ENCODE measurements at places on chromosomes 12 and 14. TPM values are rescaled to one million over a fixed set of nuclear protein-coding genes. Genes with fewer than 3 reads are reported as not detected.

DNA sequence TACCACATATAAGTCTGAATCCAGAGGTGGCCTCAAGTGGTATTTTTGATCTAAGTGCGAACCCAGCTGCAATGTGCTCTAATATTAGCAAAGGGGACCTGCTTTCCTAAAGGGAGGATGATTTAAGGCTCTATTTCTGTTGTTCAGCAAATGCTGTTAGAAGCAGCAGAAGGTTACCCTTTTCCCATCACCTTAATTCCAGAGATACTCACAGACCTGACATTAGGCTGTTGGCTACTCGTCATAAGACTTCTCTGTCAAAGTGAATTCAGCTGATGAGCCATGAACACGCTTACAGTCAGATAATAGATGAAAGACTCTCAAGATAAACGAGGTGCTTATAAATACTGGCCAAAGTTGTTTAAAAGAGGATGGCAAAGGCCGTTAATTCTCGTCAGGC is 308.7 kb upstream of the DDHD1 start:
- no peak overlapping the region for H3K4me3 ChIP-seq
- no peak for DNase-seq
- no peaks in the 10 kb centered on the region for H3K36me3 ChIP-seq
- no peak overlapping the region for H3K27ac ChIP-seq
- peaks cover 27% of the 10 kb centered on the region for H3K4me1 ChIP-seq

DNA sequence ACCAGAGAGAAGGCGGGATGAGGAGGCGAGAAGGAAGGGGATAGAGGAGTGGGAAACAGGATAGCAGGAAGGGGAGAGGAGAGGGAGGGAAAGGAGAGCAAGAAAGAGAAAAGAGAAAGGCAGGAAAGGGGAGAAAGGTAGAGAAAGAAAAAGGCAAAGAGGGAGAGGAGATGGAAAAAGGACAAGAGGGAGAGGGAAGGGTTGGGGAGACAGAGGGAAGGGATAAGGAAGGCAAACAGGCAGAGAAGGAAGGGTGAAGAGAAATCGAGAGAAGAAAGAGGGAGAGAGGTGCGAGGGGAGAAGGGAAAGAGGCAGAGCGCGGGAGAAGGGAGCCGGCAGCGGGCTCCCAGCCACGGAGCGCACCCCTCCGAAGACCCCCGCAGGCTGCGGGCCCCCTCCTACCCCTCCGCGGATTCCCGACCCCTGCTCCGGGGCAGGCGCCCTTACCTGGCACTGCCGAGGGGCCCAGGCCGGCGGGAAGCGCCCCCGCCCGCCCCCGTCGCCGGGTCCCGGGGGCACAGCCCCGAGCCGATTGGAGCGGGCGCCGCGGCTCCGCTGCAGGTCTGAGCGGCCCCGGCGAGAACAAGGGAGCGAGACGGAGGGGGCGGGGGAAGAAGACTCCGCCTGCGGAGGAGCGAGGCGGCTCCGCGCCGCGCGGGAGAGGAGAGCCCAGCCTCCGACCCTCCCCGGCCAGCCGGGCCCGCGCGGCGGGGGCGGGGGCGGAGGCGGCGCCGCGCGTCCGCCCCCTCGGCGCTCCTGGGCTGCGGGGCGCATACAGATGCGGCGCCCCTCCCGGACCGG is at the start of gene CDH24:
Gene CDH24 (minus strand): TSS at position 565 of the 801 bp plus-strand sequence. CDS start 1,787 bp downstream, outside the sequence.
- DNase-seq = peak; percentile 75
- peaks cover 17% of the 10 kb centered on the region for H3K36me3 ChIP-seq
- H3K4me3 ChIP-seq = peak within 1 kb of the TSS; percentile 85

GRCh38 chr12:89187507-89187906 is 164.8 kb downstream of the DUSP6 start:
- no peaks in the 10 kb centered on the region for H3K27me3 ChIP-seq
- no peak overlapping the region for H3K4me3 ChIP-seq
- DNase-seq = no peak
- H3K27ac ChIP-seq = no peak overlapping the region

DNA sequence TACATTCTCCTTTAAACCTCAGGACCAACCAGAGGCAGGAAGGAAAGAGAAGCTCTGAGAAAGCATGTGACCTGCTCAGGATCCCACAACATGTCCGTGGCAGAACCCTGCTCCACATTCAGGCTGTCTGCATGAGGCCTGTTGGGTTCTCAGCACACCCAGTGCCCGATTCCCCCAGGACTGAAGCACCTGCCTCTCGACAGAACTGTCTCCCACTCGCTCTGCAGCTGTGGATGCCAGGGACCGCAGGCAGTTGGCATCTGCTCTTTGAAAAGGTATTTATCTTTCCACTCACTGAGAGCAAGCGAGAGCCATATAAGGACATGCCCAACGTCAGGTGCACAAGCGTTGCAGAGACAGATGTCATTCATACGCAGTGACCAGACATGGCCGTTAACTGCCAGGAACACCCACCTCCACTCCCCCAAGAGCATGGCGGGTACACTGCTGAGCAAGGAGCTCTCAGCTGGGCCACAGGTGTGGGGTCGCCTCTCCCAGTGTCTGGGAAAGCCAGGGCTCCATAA is 18.9 kb downstream of the PITPNM2 start:
- H3K27ac ChIP-seq = no peak overlapping the region
- no peaks in the 10 kb centered on the region for H3K36me3 ChIP-seq
- H3K4me1 ChIP-seq = peaks cover 31% of the 10 kb centered on the region
- no peak overlapping the region for H3K4me3 ChIP-seq

The TSHR gene
- not detected for total RNA-seq

DNA sequence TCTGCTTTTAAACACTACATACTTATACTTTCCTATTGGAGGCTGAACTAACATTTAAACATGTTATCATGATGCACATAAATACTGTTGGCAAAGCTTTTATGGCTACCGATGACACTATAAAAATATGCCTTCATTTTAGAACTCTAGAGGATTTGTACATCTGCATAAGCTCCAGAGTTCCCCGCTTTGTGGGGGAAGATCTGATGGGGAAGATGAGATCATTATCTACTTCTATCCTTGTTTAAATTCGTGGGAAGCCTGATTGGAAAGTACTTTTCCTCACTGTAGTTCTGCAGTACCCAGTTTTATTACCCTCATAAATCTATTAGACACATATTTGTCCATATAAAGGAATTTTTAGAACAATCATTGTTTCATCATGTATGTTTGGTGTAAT is 299.6 kb upstream of the ATP2B1 start:
- H3K4me1 ChIP-seq = no peaks in the 10 kb centered on the region
- no peaks in the 10 kb centered on the region for H3K27me3 ChIP-seq
- no peak overlapping the region for H3K4me3 ChIP-seq
- no peak overlapping the region for H3K27ac ChIP-seq

All from PC-3 (cell line).